ENCODE measurements at places on chromosomes 3 and 15. TPM values are rescaled to one million over a fixed set of nuclear protein-coding genes. Genes with fewer than 3 reads are reported as not detected.

The ZNF80 gene
- not detected for total RNA-seq

The PLCH1 gene
- 0.65 TPM for total RNA-seq

The PRR23A gene
- total RNA-seq: not detected

The MAGEL2 gene
- total RNA-seq: 8.6 TPM

The CHSY1 gene
- total RNA-seq: 42.2 TPM

The MYO5C gene
- total RNA-seq: 4.5 TPM

The PTX3 gene
- total RNA-seq: 3.0 TPM

GRCh38 chr15:74389241-74390048 is 22.0 kb upstream of the CYP11A1 start:
- DNase-seq: no peak

- DNase-seq: no peak
Observed at GRCh38 chr15:33586786-33587697, 276.3 kb downstream of the RYR3 start.

DNA sequence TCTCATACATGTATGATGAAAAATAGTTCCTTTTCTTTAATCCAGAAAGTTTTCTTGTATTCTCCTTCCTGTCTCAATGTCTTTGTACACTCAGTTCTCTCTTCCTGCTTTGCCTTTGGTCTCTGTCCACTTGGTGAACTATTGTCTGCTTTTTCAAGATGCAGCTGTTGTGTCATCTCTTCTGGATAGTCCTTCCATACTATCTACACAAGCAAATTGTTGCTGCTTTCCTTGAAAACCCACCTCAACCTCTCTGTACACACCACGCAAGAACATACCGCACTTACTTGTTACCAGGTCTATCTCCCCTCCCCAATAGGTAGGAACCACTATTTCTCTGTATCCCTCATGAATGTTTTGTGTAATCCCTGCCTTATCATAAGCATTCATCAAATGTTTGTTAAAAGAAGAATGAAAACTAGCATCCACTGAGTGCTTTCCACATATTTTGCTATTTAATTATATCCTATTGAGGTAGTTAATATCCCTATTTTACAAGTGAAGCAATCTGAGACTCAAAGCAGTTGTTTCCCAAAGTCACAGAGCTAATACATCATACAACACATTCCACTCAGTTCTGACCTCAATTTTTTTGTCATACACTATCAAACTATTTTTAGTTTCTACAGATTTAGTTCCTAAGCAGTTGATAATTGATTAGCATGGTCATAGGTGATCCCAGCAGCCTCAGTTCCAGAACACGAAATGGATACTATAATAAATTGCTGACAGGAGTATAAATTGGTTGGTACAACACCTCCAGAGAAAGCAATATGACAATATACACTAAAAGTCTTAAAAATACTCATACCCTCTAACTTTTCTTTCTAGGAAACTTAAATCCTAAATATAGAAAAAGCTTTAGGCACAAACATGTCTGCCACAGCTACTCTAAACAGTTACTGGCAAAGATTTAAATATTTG is 19.6 kb downstream of the HACL1 start:
- no peak for DNase-seq

GRCh38 chr3:66302288-66302687 is 81.5 kb downstream of the SLC25A26 start:
- DNase-seq: no peak

All from astrocyte (in vitro differentiated cells and primary cell).